Activated CD4-positive, alpha-beta T cell treated with anti-CD3 and anti-CD28 coated beads, Interleukin-2, amount 10 ng/mL, durations not matched to agents 7 days and 5 days (primary cell): ENCODE measurements at places on chromosomes 1 and 21.

DNA sequence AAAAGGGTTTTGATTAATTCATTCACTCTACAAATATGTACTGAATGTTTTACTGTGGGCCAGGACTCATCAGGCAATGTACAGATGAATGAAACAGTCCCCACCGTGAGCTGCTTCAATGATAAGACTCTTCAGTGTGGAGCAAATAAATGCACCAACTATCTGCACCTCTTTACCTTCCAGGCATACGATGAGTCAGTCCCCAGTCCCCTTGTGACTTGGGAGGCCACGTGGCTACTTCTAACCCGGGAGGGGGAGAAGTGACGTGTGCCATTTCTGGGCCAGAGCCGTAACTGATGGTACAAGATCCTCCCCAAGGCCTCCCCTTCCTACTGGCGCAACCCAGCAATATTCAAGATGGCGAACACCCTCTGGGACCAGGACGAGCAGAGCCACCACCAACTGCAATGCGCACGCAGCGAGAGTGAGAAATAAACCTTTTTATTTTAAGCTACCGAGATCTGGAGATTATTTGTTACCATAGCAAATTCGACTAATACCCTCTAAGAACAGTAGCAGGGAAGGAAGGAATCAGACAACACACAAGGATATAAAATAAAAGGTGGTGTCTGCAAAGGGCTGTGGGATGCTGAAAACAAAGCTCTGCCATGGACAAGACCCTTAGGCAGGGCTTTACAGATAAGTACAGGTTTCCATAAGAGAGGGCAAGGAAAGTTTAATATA is 74.5 kb downstream of the NPHP4 start:
- no peak for DNase-seq

DNA sequence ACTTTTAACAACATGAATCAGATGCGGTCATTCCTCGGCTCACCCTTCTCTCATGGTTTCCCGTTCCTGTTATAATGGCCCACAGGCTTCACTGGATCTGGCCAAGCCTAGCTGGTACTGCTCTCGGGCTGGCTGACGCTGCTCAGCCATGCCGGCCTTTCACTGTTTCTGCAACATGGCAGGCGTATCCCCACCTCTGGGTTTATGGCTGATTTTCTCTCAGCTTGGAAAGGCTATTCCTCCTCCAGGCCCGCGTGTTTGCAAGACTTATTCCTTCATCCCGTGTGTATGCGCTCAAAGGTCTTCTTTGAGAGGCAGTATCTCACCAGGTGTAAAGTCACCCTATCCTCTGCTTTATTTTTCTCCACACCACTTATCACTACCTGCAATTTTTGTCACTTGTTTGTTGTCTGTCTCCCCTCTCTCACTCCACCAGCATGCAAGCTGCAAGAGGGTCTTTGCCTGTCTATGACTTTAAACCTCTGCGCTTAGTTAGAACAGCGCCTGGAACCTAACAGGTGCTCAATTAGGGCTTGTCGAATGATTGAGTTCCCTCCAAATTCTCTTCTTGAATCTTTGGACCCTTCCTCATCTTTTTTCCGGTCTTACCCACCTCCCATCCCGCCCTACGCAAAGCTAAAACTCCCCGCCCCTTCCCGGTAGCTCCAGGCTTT is 491 bp upstream of the RAP1A start:
- DNase-seq = no peak

DNA sequence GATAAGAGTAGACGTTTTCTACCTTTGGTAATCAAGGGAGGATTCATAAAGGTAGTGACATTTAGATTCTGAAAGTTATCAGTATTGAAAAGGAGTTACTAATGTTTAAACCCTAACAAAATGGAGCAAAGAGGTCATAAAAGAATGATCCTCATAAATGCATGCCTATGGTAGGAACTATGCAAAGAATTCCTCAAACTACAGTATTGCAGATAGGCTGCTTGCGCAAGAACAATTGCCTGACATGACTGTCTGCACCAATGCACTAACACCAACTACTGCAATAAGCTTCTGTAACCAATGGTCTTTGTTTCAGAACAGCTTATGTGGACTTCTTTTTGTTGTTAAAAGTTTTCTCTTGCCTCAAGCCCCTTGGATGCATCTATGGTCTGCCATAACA is 597.3 kb upstream of the ADGRL4 start:
- DNase-seq = no peak

DNA sequence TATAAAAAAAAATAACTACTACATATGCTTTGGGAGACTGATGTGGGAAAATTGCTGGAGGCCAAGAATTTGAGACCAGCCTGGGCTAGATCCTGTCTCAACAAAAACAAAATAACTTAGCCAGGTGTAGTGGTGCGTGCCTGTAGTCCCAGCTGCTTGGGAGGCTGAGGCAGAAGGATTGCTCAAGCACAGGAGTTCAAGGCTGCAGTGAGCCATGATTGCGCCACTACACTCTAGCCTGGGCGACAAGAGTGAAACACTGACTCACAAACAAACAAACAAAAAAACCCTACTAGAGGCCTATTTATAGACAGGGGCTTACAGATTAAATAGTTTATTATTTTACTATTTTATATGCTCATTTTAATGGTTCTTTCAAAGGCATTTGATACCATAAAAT is 80.0 kb downstream of the LHX4 start:
- DNase-seq = no peak

GRCh38 chr1:156140879-156141707 is 12.3 kb upstream of the SEMA4A start:
- peak; percentile 40 for DNase-seq

DNA sequence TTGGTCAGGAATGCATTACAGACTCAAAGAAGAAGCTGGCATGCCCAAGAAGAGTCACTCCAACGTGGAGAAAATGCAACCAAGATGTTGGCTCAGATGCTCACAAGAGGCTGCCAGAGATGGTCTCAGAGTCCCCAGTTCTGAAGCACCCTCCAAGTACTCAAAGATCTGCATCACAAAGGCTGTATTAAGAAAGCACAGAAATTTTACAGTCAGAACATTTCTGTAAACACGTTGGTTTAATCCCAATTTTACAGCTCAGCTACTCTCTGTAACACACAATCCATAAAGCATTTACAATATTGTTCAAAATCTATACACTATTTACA is 69.4 kb downstream of the CDC7 start:
- no peak for DNase-seq

DNA sequence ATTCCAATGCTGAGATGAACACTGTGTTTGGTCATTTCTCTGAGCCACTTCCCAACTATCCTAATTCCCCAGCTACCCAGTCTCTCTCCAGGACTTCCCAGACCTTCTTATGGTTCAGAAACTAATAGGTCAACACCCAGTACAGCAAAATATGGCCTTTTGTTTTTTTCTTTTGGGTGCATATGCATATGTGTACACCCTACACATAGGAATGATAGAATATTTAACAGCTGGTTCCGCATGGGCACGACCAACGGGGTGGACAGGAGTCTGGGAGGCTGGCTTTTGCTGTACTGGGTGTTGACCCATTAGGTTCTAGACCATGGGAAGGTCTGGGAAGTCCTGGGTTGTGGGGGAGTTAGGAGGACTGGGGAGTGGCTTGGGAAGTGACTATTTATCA is 143.9 kb downstream of the MRPS6 start:
- DNase-seq = no peak
